ENCODE measurements at places on chromosomes 6 and 20.

- DNase-seq, result no peak
Measured at GRCh38 chr6:36688063-36688738, 9.4 kb upstream of the RAB44 start.

DNA sequence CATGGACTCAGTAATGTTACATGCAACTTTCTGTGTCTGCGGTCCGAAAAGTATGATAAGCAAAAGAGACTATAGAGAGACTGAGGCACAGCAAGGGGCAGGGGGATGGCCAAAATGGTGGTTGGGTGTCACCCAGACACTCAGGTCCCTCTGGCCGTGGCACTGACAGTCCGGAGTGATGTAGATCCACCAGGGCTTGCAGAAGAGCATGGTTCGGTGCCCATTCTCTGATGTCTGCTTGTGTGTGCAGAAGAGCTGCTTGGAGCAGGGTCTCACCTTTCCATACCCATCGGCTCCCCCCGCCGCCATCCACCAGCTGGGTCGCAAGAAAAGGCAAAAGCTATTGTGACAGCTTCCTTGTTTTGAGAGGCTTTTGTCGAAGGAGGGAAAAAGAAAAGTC is 6.6 kb upstream of the APCDD1L start:
- no peak for DNase-seq

GRCh38 chr20:60048634-60049521 is 90.7 kb downstream of the CDH26 start:
- DNase-seq, result no peak

- DNase-seq, result no peak
Measured at GRCh38 chr6:135397172-135397952, 100.2 kb downstream of the AHI1 start.

Data from tibial artery (tissue), 4 donors.